Dermis blood vessel endothelial cell (primary cell): ENCODE measurements at places on chromosomes 7 and 10. TPM values are rescaled to one million over a fixed set of nuclear protein-coding genes. Genes with fewer than 3 reads are reported as not detected.

FAM171A1 gene
- 40.0 and 55.9 TPM in 2 replicates for total RNA-seq

MMD2 gene
- total RNA-seq, result not detected in 2 replicates

SRRM3 gene
- 2.0 and 2.2 TPM in 2 replicates for total RNA-seq

CLDN15 gene
- 2.3 and 6.5 TPM in 2 replicates for total RNA-seq

FKBP6 gene
- not detected in 2 replicates for total RNA-seq

BTAF1 gene
- 36.0 and 43.9 TPM in 2 replicates for total RNA-seq

HOGA1 gene
- 0.85 and 0.88 TPM in 2 replicates for total RNA-seq

CLRN3 gene
- 0.19 TPM in 1 of 2 replicates, not detected in the other for total RNA-seq

CTAGE8 gene
- total RNA-seq, result 0.14 TPM in 1 of 2 replicates, not detected in the other

BICC1 gene
- 0.79 and 2.6 TPM in 2 replicates for total RNA-seq

ABCC2 gene
- 0.79 and 1.5 TPM in 2 replicates for total RNA-seq

IFIT1B gene
- not detected in 2 replicates for total RNA-seq

CADPS2 gene
- 69.4 and 83.7 TPM in 2 replicates for total RNA-seq

TMEM273 gene
- 16.2 and 49.9 TPM in 2 replicates for total RNA-seq

EPC1 gene
- total RNA-seq, result 24.3 and 24.8 TPM in 2 replicates

VAX1 gene
- not detected in 2 replicates for total RNA-seq

SPRN gene
- total RNA-seq, result under 0.01 TPM in 1 of 2 replicates, not detected in the other

SLC26A3 gene
- not detected in 2 replicates for total RNA-seq

PAX4 gene
- 0.09 TPM in 1 of 2 replicates, not detected in the other for total RNA-seq

SLC16A12 gene
- total RNA-seq, result 0.14 and 0.34 TPM in 2 replicates

FGFR2 gene
- 0.42 and 1.7 TPM in 2 replicates for total RNA-seq

AHR gene
- 142 and 189 TPM in 2 replicates for total RNA-seq

PEX1 gene
- 14.3 and 14.8 TPM in 2 replicates for total RNA-seq

PRSS37 gene
- not detected in 2 replicates for total RNA-seq

CNTNAP2 gene
- 0.23 TPM in 1 of 2 replicates, not detected in the other for total RNA-seq

CLCN1 gene
- total RNA-seq, result not detected in 2 replicates

SPOCK2 gene
- total RNA-seq, result 3.5 and 6.6 TPM in 2 replicates

NUTM2D gene
- 0.51 and 1.4 TPM in 2 replicates for total RNA-seq

SUN3 gene
- not detected in 2 replicates for total RNA-seq

RNF32 gene
- total RNA-seq, result 0.23 and 1.4 TPM in 2 replicates

OR2A12 gene
- not detected in 2 replicates for total RNA-seq

IL2RA gene
- total RNA-seq, result not detected in 2 replicates

TFAM gene
- 39.0 and 61.0 TPM in 2 replicates for total RNA-seq

STEAP1B gene
- total RNA-seq, result 24.5 and 33.4 TPM in 2 replicates

GPR26 gene
- total RNA-seq, result not detected in 2 replicates

SLC29A3 gene
- 2.0 and 2.6 TPM in 2 replicates for total RNA-seq

PPP1R17 gene
- total RNA-seq, result not detected in 2 replicates

GPR146 gene
- 64.5 and 69.9 TPM in 2 replicates for total RNA-seq

CYP26C1 gene
- total RNA-seq, result 1.9 and 5.4 TPM in 2 replicates

PALS2 gene
- 19.5 and 19.6 TPM in 2 replicates for total RNA-seq

ABI1 gene
- total RNA-seq, result 40.5 and 47.1 TPM in 2 replicates

LRRC18 gene
- total RNA-seq, result not detected in 2 replicates

ACSM6 gene
- total RNA-seq, result not detected in 2 replicates

ZNF488 gene
- under 0.01 and 0.28 TPM in 2 replicates for total RNA-seq

GIMAP6 gene
- 262 and 355 TPM in 2 replicates for total RNA-seq

PRF1 gene
- total RNA-seq, result not detected in 2 replicates

SPDYE16 gene
- 0.09 TPM in 1 of 2 replicates, not detected in the other for total RNA-seq

TEX36 gene
- total RNA-seq, result not detected in 2 replicates

UBTD1 gene
- 63.4 and 78.1 TPM in 2 replicates for total RNA-seq

TMEM176A gene
- total RNA-seq, result not detected in 2 replicates

CYP2W1 gene
- not detected in 2 replicates for total RNA-seq

CDC14C gene
- total RNA-seq, result not detected in 2 replicates

FZD1 gene
- total RNA-seq, result 3.6 and 6.0 TPM in 2 replicates

CUZD1 gene
- 0.34 and 0.51 TPM in 2 replicates for total RNA-seq

TMEM178B gene
- 0.09 and 0.34 TPM in 2 replicates for total RNA-seq

OPN1SW gene
- total RNA-seq, result not detected in 2 replicates

SFTPA2 gene
- total RNA-seq, result under 0.01 TPM in 1 of 2 replicates, not detected in the other

PLAU gene
- total RNA-seq, result 13.4 and 13.8 TPM in 2 replicates

GNGT1 gene
- total RNA-seq, result not detected in 2 replicates
